HS-5 (cell line): ENCODE measurements at places on chromosomes 2 and 18.
A peak's percentile ranks its signal among the peaks of the same experiment; 100 is the strongest.

DNA sequence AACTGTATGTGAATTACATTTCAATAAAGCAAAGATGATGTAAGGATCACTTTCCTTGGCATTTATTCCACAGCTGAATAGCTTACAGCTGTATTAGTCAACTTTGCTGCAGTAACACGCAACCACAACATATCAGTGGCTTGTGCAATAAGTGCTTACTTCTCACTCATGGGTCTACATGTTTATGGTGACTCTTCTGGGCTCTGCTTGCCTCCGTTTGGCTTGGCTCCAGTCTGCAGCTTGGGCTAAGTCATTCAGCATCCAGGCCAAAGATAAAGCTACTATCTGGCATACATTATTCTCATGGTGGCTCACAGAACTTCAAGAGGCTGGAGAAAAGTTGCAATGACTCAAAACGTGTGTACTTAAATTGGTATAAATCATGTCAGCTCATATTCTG lies 355.0 kb downstream of the RNF144A start:
- DNase-seq, result no peak

DNA sequence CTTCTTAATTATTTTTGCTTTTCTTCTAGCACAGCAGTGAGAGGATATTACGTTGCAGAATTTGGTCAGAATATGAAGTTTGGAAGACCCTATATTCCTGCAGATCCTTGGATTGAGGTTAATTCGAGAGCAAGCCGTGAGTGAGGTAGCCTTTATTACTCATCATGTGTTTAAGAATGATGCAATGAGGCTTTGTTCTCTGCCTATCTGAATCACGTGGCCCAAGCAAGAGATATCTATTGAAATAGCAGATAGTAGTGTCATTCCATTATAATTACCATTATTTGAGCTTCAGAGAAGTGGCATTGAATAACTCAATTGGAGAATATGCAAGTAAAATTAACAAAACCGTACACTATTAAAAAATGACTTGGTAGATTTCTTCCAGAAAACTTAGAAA lies 641.1 kb downstream of the TMEM182 start:
- no peak for DNase-seq

GRCh38 chr2:23418461-23418911 lies 33.5 kb downstream of the KLHL29 start:
- peak; percentile 80 for DNase-seq

- DNase-seq, result no peak
Observed at GRCh38 chr2:237575869-237576862, 9.8 kb downstream of the PRLH start.

DNA sequence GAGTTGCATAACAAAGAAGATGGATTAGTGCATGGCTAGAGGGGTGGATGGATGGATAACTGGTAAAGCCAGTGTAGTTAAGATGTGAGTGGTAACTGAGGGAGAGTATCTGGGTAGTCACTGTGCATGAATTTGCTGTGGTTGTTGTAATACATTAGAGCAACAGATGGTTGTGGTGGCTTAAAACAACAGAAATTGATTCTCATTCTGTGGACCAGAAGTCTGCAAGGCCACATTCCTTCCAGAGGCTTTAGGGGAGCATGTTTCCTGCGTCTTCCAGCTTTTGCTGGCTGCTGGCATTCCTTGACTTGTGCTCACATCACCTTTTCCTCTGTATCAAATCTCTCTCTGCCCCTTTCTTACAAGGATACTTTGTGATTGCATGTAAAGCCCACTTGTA lies 155.4 kb downstream of the ASB1 start:
- DNase-seq, result no peak

GRCh38 chr18:43012951-43013350 lies 102.5 kb downstream of the RIT2 start:
- no peak for DNase-seq

DNA sequence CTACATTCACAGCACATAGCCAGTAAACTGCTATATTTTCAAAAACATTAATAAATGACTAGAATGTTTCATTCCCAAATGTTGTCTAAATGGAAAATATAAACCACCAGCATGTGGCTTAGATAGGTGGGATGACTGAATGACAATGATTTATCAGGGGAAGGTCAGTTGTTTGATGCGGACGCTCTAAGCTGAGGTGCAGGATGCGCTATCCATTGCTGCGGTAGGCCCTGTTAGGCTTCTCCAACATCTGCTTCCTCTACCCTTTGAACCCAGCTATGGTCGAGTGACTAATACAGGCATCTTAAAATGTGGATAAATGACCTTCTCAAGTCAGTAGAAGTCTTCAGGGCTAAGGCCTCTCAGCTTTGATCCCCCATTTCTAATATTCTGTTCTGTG lies 584.2 kb downstream of the CMPK2 start:
- DNase-seq, result no peak

DNA sequence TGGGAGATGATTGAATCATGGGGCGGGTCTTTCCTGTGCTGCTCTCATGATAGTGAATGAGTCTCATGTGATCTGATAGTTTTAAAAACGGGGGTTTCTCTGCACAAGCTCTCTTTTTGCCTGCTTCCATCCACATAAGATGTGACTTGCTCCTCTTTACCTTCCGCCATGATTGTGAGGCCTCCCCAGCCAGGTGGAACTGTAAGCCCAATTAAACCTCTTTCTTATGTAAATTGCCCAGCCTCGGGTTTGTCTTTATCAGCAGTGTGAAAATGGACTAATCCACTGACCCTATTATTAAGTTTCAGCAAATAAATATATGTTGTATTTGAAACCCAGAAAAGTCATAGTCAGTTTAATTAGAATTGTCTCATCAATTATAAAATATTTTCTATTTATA lies 22.0 kb downstream of the IRS1 start:
- no peak for DNase-seq

DNA sequence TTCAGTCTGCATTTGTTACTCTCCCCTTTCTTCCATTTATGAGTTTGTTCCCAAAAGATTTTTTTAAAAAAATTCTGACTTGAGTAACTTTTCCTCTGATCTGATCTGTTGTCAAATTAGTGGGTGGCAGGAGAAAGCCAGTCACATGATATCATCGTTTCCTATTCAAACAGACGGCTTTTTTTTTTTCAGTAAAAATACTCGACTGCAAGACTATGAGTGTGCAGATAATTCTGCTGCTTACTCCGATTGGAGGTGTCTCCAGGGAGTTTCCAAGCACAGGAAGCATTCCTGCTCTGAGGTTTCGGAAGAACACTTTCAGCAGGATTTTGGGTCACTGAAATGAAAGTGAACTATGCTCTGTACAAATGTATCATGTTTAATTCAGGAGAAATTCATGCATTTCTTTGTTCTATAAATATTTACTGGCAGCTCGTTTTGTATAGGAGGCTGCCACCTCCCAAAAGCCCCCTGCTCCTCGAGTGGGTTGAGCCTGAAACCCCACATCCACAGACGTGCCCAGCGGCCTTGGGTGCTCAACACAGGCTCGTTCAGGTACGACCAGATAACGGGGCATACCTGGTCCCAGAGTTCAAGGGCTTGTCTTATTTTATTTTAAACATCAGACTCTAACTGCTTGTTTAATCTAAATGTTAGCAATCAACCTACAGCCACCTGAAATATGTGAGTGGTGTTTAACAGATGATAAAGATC lies 126.9 kb upstream of the ZNF516 start:
- no peak for DNase-seq

GRCh38 chr2:235088496-235088921 lies 136.7 kb downstream of the SH3BP4 start:
- DNase-seq, result no peak

- DNase-seq, result no peak
Observed at GRCh38 chr2:187686416-187687024, 132.3 kb upstream of the TFPI start.

GRCh38 chr2:151886241-151886640 lies 58.0 kb upstream of the ARL5A start:
- no peak for DNase-seq

- DNase-seq, result no peak
Observed at GRCh38 chr2:136025057-136025973, 39.9 kb upstream of the DARS1 start.

DNA sequence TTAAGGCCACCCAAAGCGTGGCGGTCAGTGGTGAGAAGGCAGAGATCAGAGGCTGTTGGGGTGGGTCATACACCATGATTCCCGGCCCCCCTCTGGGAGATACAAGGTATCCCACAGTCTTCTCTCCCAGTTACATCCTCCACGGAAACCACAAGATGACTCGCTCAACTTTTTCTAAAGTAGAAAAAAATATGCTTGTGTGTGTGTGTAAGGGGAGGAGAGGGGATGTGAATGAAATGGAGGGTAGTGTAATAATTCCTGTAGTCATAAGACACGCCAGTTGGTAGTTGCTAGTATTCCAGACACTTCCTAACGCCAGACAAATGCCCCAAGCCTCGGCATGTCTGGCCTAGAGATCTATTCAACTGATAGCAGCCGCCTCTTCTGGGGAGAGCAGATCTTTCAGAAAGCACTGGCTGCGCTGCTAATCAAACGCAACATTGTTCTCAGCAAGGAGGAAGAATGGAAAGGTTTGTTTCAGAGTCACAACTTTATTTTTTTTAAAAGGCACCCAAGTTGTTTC lies 143.5 kb downstream of the TGIF1 start:
- DNase-seq, result no peak

GRCh38 chr2:79487399-79487798 lies 25.5 kb upstream of the CTNNA2 start:
- no peak for DNase-seq

- no peak for DNase-seq
Observed at GRCh38 chr2:240556553-240557100, 1.2 kb downstream of the ANKMY1 start.

- no peak for DNase-seq
Observed at GRCh38 chr2:237873421-237873831, 14.0 kb downstream of the RAMP1 start.

DNA sequence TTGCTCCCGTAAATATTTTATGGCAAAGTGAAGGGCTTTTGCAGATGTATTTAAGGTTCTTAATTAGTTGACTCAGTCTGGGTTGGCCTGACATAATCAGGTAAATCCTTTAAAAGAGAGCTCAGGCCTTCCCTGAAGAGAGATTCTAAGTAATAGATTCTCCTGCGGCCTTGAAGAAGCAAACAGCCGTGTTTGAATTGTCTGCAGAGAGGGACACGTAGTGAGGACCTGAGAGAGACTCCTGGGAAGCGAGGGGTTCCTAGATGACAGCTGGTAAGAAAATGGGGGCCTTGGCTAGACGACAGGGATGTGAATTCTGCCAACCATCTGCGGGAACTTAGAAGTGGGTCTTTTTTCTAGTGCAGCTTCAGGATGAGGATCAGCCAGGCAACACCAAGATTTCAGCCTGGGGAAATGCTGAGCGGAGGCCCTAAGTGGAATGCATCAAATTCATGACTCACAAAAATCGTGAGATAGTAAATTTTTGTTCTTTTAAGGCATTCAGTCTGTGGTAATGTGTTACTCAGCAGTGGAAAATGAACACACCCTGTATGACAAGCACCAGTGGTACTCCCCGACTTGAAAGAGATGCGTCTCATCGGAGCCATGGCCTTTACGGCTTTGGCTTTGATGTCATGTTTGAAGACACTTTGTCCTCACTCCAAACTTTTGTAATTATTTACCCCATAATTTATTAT lies 62.1 kb upstream of the SMIM21 start:
- peak; percentile 73 for DNase-seq

DNA sequence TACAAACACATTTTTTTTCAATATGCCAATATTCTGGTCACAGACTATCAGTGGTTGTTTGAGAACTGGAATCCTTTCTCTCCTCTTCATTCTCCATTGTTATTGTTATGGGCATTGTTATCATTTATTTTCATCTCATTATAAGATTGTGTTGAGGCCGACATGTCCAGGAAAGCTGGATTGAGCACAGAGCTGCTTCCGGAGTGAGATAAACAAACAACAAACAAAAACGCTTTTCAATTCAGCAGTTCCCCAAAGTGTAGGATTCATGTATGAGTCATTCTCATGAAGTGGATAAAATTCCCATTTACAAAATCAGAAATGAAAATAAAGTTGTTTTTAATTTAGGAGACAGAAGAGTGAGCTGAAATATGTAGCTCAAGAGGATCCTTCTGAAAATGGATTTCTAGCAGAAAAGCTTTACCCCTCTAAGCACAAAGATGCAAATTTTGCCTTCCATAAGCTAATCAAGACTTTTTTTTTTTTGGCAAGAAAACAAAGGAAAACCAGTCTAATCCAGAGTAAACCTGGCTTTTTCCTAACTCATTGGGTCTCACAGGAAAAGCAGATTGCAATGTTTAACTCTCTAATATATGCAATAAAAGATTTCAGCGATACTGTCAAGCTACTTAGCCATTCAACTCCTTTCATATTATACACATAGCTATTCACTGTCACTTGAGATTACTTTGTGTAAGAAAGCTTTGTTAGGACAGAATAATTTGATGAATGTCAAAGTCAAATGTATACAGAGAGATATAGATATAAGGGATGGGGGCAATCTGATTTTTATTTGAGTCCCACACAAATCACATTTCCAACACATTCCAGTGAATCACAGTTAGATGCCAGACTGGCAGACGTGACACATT lies 1441.7 kb upstream of the CELF4 start:
- no peak for DNase-seq

DNA sequence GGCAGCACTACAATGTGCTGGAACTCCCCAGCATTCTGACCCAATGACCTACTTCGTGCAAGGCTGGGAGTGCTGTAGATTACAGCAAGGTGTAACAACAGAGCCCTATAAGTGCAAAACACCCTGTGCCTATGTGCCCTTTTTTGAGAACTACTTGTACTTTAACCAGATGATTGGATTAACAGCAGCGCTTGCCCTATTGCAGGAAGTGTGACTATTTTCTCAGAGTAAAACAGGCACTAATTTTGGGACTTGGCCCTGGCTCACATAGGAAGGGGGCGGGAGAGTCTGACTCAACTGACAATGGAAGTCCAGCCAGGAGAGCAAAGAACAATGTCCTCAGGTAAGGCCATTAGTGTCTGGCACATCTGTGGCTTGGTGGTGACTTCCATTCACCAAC lies 35.6 kb upstream of the RNF125 start:
- no peak for DNase-seq

DNA sequence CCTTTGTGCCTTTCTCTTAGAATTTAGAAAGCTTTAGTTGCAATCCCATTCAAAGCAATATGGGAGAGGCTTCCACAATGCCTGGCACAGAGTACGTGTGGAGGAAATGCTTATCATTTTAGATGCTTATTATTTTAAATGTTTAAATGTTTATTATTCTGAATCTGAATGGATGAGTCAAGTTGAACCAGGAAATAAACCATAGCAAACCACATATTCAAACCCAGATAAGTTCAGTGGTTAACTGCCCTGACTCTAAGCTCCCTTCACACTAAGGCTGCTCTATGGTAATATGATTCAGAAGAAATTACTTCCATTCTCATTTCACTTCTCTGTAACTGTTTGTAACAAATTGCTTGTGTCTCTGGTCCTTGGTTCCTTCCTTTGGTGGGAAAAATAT lies 5.2 kb upstream of the PPP4R1 start:
- no peak for DNase-seq

GRCh38 chr2:240604291-240604938 lies 17.9 kb downstream of the CAPN10 start:
- DNase-seq, result no peak
